ENCODE measurements at places on chromosomes 2 and 18. TPM values are rescaled to one million over a fixed set of nuclear protein-coding genes. Genes with fewer than 3 reads are reported as not detected.

POTEJ gene
- total RNA-seq = not detected

VWC2L gene
- not detected for total RNA-seq

DYSF gene
- under 0.01 TPM for total RNA-seq

SALL3 gene
- total RNA-seq = not detected

DSG2 gene
- 1.7 TPM for total RNA-seq

DNA sequence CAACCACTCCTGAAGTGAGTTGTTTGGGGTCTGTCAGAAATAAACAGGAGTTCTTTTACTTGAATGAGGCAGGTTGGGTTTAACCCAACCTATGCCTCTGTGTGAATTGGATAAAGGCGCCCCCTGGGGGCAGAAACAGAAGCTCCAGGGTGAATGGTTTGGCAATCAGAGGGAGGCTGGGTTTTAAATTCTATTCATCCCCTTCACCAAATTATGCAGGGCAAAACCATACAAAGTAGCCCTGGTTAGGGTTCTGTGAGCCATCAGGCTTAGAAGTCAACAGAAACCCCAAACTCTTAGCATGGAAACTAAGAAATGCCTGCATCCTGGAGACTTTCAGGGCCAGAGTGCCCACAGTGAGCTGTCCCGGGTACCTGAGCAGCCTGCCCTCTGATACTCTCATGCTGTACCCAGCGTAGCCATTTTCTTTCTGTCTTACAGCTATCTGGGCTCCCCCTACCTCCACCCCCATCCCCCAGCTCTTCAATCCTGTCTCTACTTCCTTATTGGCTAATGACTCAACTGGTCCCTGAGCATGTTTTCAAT, 241.5 kb downstream of the ICOS start:
- H3K36me3 ChIP-seq = no peaks in the 10 kb centered on the region
- H3K27me3 ChIP-seq = peaks cover 6% of the 10 kb centered on the region

DNA sequence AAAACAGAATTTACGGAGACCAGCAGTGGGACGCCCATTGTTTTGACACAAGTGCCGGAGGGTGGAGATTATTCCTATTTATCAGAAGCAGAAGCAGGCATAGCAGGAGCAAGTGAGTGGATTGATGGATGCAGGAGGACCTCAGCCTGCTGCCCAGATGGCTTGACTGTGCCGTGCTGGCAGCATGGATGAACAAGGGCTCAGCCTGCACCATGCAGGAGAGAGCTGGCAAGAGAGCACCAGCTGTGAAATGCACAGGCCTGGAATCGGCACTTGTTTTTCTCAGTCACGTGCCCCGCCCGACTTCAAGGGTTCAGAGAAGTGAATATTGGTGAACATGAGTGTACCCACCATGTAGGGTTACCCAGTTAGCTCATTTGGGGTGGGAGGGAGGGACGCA, 4.0 kb downstream of the IL1R2 start:
- H3K4me3 ChIP-seq = no peak overlapping the region
- H3K27me3 ChIP-seq = peaks cover 70% of the 10 kb centered on the region
- no peaks in the 10 kb centered on the region for H3K36me3 ChIP-seq
- no peaks in the 10 kb centered on the region for H3K4me1 ChIP-seq

DNA sequence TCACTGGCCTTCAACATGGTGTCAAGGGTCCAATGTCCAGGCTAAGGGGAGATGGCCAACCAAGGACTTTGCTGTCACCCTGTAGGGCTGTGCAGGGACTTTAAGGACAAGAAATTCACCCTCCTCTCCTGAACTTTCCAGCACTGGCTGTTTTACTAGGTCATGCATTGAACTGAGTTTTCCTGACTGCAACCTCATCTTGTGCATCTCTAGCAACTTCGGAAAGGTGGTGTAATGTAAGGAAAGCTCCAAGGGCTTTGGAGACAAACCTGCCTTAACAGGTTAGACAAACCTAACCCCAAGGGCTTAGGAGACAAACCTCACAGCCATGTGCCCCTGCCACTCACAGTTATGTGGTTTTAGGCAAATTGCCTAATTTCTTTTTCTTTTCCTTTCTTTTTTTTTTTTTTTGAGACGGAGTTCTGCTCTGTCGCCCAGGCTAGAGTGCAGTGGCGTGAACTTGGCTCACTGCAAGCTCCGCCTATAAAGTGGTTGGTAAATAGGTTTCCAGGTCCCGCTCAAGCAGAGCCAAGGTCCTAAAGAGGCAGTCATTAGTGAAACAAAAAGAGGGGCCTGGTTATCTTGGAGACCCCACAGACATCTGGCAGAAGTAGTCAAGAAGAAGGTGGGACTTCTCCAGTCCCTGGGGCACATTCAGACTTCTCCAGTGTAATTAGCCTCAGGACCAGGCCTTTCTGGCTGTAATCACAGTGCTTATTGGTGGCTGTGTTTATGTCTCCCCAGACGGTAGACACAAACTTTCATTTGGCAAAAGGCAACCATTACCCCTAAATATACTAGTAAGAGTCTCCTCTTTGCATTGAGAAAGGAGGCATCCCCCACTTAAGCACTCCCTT, 37.6 kb upstream of the PMAIP1 start:
- no peak for DNase-seq
- no peak overlapping the region for H3K27ac ChIP-seq
- no peak overlapping the region for H3K4me3 ChIP-seq
- H3K27me3 ChIP-seq = peaks cover 2% of the 10 kb centered on the region
- H3K36me3 ChIP-seq = no peaks in the 10 kb centered on the region
- no peaks in the 10 kb centered on the region for H3K4me1 ChIP-seq

- no peak for DNase-seq
- no peak overlapping the region for H3K4me3 ChIP-seq
- peaks cover 36% of the 10 kb centered on the region for H3K27me3 ChIP-seq
- no peaks in the 10 kb centered on the region for H3K36me3 ChIP-seq
- H3K4me1 ChIP-seq = no peaks in the 10 kb centered on the region
Observed at GRCh38 chr2:231917280-231918066, 8.7 kb downstream of the NPPC start.

DNA sequence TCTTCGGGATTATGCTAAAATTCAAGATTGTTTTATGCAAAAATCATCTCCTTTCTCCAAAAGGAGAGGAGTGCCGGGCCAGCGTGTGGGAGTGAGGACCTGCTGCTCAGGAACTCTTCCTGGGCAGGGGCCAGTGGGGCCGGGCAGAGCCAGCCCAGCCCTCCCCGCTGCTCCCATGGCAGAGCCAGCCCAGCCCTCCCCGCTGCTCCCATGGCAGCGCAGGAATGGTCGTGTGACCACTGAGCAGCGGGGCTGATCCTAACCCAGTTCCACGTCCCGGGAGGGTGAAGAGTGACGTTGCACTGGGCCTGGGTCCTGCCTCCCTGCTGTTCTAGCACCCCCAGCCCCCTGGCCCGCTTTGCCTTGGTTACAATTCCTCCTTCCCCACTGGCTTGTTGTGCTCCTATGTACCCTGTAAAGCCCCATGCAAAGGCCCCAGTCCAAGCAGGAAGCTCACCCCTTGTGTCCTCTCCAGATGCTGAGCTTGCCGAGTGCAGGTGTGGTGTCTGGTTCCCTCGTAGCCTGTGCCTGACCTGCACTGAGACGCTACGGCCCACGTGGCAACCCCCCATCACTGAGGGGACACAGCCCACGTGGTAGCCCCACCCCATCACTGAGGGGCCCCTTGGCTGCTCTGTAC, 11.4 kb upstream of the NEU4 start:
- H3K36me3 ChIP-seq = no peaks in the 10 kb centered on the region
- no peak overlapping the region for H3K27ac ChIP-seq
- no peaks in the 10 kb centered on the region for H3K4me1 ChIP-seq
- H3K27me3 ChIP-seq = peaks cover 13% of the 10 kb centered on the region
- H3K4me3 ChIP-seq = no peak overlapping the region

DNA sequence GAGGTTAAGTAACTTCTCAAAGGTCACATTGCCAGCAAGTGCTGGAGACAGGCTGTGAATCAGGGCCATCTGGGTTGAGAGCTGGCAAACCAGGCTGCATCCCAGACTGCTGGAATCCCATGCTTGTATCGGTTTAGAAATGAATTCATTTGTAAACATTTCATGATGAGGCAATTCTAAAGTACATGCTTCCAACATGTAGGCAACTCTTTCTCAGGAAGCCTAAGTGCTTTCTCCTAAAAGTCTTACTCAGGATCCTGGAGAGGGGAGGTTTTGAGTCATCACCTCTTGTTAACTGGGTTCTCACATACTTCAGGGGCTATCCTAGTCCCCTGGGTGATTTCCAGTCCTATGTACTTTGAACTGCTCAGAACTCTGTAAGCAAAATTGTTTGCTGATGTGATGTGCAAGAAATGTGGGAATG, 416.5 kb downstream of the MEIS1 start:
- no peaks in the 10 kb centered on the region for H3K36me3 ChIP-seq
- peak overlapping the region; percentile 60 for H3K27ac ChIP-seq

DNA sequence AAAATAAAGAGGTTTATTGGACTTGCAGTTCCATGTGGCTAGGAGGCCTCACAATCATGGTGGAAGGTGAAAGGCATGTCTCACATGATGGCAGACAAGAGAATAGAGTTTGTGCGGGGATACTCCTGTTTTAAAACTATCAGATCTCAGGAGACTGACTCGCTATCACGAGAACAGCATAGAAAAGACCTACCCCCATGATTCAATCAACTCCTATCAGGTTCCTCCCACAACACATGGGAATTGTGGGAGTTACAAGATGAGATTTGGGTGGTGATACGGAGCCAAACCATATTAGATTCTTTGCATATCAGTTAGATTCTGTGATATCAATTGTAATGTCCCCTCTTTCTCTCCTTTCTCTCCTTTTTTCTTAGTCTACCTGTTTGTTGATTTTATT, 1178.7 kb upstream of the LRRTM1 start:
- H3K27me3 ChIP-seq = no peaks in the 10 kb centered on the region
- no peaks in the 10 kb centered on the region for H3K36me3 ChIP-seq
- H3K4me3 ChIP-seq = no peak overlapping the region
- DNase-seq = no peak
- no peaks in the 10 kb centered on the region for H3K4me1 ChIP-seq
- no peak overlapping the region for H3K27ac ChIP-seq

DNA sequence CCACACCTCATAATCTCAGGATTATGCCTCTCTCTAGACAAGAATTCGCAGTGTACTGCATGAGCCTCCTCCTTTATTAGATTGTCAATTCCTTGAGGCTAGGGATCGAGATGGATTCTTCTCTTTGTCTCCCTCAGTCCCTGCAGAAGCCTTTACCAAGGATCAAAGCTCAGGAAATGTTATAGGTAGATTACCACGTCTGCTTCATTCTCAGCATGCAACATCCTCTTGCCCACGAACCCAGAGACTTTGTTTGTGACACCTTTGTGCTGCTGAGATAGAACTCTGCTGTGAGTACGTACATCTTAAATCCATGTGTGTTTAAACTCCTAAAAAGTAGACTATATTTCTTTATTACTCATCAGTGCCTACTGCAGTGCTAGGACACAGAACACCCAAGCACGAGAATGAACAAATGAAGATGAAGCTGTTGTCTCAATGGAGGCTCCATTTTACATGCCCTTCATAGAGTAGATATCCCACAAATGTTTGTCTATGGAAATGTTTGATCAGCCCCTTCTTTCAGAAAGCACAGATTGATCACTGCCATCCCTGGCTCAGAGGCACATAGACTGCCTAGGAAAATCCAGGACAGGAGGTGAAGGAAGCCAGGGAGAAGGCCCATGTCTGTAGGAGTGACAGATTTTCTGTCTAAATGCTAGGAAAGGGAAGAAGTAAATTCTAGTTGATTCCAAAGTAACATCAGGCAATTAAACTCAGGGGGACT, 98.8 kb upstream of the KLHL29 start:
- no peaks in the 10 kb centered on the region for H3K27me3 ChIP-seq
- peaks cover 9% of the 10 kb centered on the region for H3K4me1 ChIP-seq
- peak overlapping the region; percentile 64 for H3K27ac ChIP-seq
- no peak for DNase-seq

Data from IMR-90 (cell line).